Dorsolateral prefrontal cortex (tissue), 122 donors: ENCODE measurements at places on chromosomes 5 and 9.

GRCh38 chr9:7467186-7467585, 332.4 kb downstream of the DMAC1 start:
- DNase-seq, result no peak

DNA sequence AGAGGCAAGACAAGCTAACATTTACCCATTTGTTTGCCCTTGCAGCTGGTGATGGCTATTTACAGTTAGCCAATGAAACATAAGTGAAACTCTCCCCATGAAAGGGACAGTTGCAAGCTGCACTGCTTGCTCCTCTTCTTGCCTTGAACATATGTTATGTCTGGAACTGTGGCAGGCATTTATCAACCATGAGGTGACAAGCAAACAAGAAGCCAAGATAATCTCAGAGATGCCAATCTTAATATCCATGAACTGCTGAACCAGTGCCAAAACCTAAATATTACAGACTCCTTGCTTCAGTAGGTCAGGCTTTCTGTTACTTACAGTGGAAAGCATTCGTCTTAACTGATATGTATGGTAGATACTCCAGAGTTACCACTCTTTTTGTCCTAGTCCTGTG, 133.4 kb downstream of the ACTBL2 start:
- no peak for DNase-seq

DNA sequence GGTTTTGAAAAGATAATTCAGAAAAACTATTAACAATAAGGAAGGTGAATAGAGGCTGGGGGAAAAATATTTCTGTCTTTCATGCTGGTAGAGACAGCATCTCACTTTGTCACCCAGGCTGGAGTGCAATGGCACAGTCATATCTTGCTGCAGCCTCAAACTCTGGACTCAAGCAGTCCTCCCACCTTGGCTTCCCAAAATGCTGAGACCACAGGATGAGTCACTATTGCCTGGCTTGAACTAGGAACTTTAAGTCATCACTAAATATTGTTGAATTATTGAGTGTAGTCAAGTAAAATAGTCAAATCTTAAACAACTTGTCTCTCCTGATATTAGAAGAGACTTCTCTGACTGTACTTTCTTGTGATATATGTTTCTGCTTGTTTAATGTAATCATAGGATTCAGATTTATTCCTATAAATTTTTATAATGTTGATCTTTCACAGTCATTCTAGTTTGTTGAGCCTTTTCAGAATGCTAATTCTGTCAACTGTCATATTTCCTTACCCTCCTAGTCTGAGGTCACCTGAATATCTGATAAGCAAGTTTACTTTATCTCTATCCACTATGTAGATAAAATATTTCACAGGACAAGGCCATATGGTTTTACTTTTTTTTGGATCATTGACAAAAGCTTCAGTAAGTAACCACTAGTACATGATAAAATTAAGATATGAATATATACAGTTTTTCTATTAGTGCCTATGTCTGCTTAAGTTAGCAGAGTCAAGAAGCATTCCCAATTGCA, 1696.5 kb downstream of the MAT2B start:
- no peak for DNase-seq

DNA sequence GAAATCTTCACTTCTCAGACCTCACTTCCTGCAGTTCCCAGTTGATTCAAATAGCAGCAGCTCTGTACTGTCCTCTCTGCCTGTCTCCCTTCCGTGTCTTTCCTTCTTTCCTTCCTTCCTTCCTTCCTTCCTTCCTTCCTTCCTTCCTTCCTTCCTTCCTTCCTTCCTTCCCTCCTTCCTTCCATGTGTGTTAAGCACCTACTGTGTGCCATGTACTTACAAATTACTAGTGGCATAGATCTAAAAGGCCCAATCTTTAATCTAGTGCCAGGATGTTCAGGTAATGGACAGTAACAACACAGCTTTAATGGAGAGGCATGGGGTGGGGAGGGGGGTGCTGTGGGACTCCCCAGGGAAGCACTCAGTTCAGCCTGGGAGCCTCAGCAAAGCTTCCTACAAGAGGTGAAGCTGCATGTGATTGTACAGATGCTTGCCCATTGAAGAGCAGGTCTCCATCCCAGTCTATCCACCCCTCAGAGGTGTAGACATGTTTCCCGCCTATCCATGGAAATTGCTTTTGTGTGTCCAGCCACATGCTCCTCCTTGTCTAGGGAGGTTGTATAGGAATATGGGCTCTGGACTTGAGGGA, 106.0 kb downstream of the RGS3 start:
- no peak for DNase-seq

DNA sequence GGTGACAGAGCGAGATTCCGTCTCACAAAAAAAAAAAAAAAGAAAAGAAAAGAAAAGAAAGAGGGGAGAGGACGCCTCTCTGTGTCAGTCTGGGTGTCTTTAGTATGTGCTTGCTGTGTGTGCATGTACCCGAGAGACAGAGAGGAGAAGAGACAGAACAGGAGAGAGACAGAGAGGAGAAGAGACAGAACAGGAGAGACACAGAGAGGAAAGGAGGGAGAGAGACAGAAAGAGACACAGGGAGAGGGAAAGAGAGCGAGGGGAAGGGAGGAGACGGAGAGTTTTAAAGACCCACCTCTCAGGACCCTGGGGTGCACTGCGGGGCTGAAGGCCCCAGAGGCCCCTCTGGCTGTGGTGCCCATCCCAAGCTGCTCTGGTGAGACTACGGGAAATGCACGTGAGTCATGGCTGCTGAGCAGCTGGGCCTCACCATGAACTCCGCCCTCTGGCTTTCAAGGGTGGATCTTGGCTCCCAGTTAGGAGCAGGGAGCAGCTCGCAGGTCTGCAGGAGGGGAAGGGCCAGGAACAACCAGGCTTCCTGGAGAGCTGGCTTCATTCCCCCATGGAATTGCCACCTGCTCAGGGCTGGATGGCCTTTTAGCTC, 7.9 kb downstream of the SLC6A3 start:
- no peak for DNase-seq

DNA sequence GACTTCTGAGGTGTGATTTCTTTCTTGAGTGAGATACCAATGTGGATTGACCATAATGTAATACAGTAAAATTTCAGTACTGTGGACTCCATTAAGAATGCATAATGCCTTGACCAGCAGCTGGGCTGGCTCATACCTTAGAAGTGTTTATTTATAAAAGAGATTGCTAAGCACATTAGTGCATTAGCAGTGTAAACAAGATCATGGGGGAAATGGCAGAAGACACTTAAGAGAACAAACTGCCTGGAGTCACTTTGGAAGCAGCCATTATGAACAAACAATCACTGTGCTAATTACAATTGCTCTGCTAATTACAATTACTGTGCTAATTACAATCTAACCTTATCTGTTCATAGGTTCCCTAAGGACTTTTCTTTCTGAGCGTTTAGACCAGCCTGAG, 104.2 kb downstream of the TRIM32 start:
- DNase-seq, result no peak

DNA sequence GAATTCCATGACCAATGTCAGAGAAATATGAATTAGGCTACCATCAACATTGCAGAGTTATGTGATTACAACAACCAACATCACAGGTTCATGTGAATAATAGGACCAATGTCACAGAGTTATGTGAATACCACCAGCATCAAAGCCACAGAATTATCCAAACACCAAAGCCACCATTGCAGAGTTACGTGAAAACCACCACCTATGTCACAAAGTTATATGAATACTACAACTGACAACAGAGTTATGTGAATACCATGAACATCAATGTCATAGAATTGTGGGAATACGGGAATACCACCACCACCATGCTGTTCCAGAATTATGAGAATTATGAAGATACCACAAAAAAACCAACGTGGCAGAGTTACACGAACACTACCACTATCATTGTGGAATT, 64.8 kb downstream of the SHC3 start:
- DNase-seq, result no peak
